ENCODE measurements at places on chromosomes 2 and 18.

DNA sequence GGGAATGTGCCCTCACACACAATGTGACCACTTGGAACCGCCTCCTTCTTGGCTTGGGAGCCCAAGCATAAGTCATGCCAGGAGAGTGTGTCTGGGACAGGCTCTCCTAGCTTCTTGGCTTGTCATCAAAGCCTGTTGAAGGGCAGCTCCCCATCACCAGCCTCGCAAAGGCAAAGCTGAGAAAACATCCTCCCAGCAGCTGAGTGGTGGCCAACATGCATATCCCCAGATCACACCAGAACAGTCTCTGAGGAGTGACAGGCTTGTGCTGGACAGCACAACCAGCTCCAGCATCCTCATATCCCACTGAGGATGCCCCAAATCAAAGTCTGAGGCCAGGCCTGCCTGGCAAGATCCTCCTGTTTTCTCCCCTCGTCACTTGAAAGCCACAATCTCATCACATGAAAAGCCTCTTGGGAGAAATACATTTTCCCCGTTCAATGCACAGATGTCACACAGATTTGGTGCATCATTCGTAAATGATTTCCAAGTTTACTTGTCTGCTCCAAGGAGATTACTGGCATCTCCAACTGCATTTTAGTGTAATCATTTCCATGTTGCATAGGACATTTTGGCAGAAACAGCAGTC lies 269.3 kb downstream of the TTC32 start:
- no peak for DNase-seq

GRCh38 chr2:180017784-180018183 lies 10.7 kb upstream of the CWC22 start:
- DNase-seq = no peak

GRCh38 chr2:66903183-66903582 lies 468.3 kb downstream of the MEIS1 start:
- DNase-seq = no peak

DNA sequence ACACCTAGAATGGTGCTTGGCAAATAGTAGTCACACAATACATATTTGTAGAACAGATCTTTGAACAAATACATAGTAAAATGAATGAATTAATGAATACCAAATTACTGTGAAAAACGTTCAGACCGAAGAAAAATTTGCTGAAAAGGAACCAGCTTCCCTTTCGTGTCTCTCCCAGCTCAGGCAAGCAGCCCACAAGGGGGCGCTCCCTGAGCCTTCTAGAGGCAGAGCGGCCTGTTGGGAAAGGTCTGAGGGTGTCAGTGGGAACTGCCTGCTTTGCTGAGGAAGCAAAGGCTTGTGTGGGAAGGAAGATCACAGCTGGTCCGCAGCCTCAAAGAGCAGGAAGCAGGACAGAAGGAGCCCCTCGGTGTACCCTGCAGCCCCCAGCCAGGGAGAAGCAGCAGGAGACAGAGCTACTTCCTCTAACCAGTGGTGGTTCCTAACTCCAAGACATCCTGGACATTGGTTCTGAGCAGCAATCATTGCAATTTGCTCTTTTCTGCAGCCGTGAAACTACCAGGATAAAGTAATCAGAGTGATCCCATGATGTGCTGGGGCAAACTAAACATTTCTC lies 231.1 kb downstream of the ANKRD30B start:
- no peak for DNase-seq

GRCh38 chr18:23307567-23308295 lies 145.4 kb upstream of the RIOK3 start:
- no peak for DNase-seq

- DNase-seq = peak; percentile 17
Observed at GRCh38 chr2:113700186-113700841, 56.1 kb downstream of the SLC35F5 start.

DNA sequence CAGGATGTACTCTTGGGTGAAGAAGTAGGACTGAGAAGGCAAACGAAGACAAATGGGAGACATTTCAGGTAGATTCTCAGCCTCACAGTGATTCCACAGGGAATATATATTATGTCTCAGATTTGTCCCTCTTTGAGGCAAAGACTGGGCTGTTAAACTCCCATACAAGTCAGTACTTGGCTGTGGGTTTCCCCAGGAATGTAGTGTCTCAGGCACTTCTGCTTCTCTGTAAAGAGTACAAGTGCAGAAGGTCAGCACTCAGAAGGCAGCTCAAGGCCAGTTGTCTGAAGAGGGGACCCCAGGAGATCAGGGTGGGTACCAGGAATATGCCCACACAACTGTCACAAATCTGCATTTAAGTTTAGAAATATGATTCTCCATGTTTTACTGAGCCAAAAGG lies 39.9 kb upstream of the COBLL1 start:
- DNase-seq = no peak

GRCh38 chr2:45010702-45011012 lies 1.4 kb upstream of the SIX2 start:
- DNase-seq = no peak

- DNase-seq = no peak
Observed at GRCh38 chr2:200469708-200470211, 40.1 kb downstream of the KCTD18 start.

GRCh38 chr18:63888470-63889190 lies 1.1 kb downstream of the SERPINB2 start:
- DNase-seq = no peak

- DNase-seq = no peak
Observed at GRCh38 chr2:203781151-203781550, 74.7 kb downstream of the CD28 start.

DNA sequence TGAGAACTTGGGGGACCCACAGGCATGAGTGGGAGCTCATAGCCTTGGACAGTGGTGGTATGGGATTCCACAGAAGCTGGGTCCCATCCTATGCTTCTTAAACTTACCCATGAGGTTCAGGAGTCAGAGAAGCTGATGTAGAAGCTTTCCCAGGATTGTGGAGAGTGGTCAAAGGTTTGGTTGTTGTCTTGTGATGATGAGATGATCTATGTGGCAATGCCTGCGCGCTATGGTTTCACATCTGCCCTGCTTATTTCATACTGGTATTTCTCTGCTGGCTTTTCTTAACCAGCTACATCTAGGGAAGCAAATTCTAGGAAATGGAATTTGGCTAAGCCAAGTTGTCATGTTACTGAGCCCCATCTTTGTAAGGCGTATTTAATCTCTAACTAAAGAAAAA lies 168.6 kb downstream of the ZNF407 start:
- no peak for DNase-seq

DNA sequence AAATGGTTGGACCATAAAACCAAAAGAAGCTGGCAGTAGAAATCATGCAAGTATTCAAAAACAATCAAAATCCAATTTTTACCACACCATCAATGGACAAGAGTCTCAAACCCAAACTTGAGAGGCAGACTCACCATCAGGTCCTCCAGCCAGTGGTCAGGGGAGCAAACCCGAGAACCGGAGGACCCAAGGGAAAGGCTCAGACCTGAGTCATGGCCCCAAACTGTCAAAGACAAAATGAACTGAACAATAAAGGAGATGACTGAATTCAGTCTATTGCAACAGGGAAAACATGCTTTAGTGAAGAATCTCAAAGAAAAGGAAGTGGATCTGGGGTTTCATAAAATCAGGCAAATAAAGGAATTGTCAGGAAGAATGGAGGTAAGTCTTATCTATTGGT lies 150.7 kb upstream of the MGAT5 start:
- no peak for DNase-seq

DNA sequence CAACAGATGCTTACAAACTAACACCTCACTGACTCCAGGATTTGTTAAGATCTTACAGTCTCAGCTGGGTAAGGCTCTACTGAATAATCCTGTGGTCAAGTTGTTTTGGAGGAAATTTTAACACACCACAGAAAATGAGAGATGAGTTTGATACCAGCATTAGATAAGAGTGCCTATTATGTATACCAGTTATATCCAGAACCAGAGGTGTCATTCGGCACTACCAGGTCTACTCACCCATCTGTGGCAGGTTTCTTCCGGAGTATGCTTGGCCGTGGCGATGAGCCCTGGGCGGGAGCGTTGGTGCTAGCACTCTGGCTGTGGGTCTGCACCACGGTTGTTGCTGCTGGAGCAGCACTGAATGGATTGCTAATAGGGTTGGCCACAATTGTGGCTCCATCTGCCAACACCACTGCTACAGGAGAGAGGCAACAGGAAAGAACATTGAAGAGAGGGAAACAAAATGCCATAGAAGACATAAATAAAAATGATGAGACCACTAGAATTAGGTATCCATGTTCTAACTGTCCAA lies 41.2 kb downstream of the SAP130 start:
- no peak for DNase-seq

GRCh38 chr2:197952540-197953202 lies 148.3 kb downstream of the PLCL1 start:
- DNase-seq = peak; percentile 8

GRCh38 chr18:10101729-10102128 lies 187.9 kb downstream of the VAPA start:
- DNase-seq = no peak

DNA sequence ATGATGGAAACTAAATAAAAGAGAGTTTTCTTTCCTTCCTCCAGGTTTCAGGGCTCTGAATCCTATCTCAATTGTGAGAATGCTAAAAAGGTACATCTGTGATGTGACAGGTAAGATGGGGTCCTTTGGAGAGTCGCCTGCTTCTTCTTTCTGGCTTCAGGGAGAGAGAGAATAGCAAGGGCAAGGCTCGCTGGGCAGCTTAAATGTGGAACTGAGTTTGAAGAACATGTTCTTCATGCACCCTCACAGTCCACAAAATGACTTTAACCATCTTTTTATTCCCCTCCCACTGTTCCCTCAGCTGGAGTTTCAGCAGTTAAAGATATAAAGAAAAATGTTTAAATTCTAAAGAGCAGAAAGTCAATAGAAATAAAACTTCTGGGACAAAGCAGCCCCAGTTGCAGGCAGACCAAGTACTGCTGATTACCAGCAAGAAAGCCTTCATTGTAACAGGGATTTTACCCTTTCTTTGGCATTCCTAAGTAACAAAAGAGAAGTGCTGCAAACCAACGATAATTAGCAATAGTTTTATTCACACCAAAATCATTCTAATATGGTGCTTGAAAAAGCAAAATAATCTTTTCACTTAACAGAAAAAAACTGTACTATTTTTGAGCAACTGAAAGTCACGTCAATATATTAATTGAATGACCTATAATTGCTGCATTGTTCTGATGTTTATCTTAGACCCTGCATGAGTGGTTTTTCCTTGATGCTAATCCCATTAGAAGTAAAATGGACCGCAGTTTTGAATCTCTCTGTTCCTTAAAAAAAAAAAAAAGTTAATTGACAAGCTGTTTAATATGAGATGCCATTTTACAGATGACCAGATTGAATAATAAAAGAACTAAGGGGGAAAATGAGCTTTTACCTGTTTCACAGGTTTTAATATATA lies 61.5 kb downstream of the LRP2 start:
- DNase-seq = no peak

DNA sequence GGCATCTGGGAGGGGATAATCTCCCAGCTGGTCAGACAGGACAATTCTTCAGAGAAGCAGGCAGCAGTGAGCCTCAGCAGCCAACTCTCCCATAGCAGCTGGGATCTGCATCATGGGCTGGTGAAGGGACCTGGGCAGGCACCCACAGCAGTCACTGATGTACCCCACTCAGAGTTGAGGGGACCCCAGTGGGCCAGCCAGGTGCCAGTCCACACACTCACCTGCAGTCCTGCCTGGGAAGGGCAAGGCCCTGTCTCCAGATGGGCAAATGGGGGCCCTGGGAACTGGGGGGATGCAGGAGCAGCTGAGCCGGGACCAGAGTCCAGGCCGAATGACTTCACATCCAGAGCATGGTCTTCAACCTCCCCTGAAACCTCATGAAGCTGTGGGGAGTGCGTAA lies 170.4 kb downstream of the ZFP36L2 start:
- no peak for DNase-seq

GRCh38 chr18:21991886-21992285 lies 177.5 kb upstream of the GATA6 start:
- DNase-seq = no peak

All from stimulated activated CD4-positive, alpha-beta T cell treated with anti-CD3 and anti-CD28 coated beads, Interleukin-1b, Interleukin-23, amount 100 ng/mL, for 24 hours (primary cell).